ENCODE measurements at places on chromosomes 12 and 14.

- DNase-seq: no peak
Measured at GRCh38 chr12:46439793-46440511, 67.4 kb upstream of the SLC38A2 start.

DNA sequence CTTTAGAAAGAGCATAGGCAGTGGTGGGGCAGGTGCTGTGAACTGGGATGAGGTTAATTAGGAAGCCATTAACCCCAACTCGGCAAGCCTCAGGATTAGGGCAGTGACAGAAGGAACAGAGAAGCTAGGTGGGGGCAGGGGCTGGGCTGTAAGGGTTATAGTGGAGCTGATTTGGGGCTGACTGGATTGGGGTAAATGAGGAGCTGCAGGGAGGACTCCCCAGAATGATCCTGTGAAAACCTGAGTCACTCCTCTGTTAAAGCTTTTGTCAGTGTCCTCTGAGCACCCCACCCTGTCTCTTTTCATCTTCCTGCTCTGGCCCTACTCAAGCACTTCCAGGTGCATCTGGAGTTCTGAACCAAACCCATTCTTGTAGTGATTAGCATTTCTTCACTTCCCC lies 4.4 kb downstream of the KLC1 start:
- DNase-seq: no peak

- DNase-seq: no peak
Measured at GRCh38 chr14:30894923-30895515, 20.7 kb downstream of the COCH start.

DNA sequence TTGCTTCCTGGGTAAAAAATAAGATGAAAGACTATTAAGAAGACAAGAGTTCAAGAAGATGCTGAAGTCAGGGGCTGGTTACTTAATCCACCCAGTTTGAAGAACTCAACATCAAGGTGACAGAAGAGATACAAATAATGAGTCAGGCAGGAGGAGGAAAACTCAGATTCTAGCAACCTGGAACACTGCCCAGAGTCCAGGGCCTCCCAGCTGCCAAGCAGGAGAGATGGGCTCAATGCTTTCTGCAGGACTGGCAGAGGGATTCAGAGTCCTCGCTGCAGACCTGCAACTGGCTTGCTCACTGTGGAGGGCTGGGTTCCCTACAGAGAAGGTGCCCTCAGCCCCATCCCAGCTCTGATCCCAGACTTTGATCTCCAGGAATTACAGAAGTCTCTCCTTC lies 28.6 kb upstream of the CEBPE start:
- no peak for DNase-seq

- DNase-seq: no peak
Measured at GRCh38 chr14:75048101-75048500, 3.2 kb downstream of the MLH3 start.

DNA sequence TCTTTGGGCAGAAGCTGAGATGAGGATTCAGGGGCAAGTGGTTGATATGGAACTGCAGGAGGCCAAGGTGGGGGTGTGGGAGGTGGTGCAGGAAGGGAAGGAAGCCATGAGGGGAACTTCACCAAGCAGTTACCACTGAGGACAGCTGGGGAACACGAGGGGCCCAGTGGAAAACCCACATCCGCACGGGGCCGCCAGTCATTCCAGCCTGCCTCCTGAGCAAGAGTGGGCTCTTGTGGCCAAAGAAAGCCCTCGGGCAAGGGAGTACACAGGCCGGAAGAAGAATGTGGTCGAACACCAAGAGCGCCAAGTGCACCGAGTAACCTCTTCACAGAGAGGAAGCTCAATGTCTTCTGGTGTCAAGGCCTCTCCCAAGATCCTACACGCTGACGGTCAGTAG lies 252.2 kb upstream of the FOXN3 start:
- DNase-seq: no peak

GRCh38 chr12:84802161-84802560 lies 110.4 kb downstream of the SLC6A15 start:
- DNase-seq: no peak

GRCh38 chr14:34874386-34875030 lies 652 bp downstream of the BAZ1A start:
- peak; percentile 19 for DNase-seq

DNA sequence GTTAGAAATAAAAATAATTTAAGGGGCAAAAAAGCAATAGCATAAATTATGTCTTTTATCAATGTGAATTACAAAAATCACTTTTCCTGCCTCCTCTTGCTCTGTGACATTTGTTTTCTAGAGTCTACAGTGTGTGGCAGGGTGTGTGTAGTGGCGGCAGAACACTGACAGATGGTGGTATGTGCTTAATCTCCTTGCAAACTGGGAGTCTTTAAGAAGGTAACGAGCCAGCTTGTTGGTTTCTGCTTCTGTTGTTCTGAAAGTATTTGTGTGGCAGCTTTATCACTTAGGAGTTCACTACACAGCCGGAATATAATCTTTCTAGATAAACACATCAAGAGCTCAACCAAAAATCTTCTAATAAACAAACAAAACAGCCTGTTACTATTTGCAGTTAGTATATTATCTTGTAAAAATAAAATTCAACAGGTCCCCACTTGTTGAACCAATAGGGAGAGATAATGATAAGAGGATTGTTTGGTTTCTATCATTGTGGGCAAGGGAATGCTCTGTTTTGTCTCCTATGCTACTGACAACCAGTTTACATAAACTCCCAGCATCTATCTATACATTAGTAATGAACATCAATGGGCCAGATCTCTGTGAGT lies 13.0 kb downstream of the CDKL1 start:
- DNase-seq: no peak

DNA sequence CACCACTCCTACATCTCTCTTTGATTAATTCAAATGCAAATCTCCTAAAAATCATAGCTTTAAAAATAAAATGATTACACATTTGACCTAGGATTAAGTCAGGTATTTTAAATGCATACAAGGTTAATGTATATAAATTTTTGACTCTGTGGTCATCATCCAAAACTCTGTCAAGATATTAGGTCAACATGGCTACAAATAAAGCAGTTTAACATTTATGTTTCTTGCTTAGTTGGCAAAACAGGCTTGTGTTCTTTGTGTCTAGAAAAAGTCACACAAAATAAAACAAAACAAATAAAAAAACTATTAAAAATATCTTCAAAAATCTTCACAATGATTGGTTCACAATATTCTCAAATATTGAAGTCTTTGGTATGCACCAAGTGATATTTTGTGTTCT lies 473.2 kb downstream of the LRFN5 start:
- DNase-seq: no peak

DNA sequence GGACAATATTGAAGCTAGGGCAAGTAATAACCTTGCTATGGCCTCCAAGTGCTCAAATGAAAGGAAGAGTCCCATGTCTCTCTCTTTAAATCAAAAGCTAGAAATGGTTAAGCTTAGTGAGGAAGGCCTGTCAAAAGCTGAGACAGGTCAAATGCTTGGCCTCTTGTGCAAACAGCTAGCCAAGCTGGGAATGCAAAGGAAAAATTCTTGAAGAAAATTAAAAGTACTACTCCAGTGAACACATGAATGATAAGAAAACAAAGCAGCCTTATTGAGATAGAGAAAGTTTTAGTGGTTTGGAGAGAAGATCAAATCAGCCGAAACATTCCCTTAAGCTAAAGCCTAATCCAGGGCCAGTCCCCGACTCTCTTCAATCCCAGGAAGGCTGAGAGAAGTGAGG lies 84.1 kb upstream of the PLEKHA5 start:
- no peak for DNase-seq

DNA sequence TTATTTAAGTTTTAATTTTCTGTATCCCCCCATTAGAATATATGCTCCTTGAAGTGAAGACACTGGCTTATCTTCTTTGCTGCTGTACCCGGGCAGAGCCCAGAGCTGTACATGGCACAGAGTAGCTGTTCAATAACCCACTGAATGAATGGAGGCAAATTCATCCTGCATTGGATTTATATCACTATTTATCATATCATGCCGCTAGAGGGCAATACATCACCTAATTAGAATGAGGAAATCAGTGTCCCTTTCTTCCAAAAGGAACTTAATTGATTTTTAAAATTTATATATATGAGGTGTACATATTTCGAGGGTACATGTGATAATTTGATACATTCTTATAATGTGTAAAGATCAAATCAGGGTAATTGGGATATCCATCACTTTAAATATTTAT lies 89.2 kb upstream of the TMEM260 start:
- DNase-seq: no peak

DNA sequence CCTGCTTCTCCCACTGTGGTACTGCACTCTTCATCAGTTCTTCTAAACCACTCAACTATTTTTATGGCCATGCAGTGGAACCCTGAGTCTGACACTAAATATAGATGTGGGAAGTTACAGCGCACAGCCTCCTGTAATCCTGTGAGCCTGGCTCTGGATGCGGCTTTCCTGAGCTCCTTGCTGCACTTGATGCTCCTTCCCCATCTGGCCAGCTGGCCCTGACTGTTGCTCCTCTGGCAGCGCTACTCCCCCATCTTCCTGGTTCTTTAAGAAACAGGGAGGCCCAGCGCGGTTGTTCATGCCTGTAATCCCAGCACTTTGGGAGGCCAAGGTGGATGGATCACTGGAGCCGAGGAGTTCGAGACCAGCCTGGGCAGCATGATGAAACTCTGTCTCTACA lies 24.6 kb downstream of the IQSEC3 start:
- no peak for DNase-seq

DNA sequence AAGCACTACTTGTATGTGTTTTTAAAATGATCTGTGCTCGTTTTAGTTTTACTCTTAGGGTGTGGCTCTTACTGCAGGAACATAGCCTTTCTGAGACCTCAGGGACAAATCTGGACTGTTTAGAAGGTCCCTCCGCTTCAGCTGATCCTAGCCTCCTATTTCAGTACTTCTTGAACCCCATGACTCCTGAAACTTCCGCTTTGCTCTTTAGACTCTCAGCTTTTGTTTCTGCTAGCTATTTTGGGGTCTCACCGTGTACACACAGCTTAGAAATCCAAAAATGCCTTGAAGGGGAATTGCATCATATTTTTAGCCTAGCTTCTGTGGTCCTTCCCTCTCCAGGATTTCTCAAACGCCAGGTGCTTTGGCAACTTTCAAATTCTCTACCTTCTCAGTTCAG lies 8.3 kb downstream of the OR11G2 start:
- DNase-seq: no peak

DNA sequence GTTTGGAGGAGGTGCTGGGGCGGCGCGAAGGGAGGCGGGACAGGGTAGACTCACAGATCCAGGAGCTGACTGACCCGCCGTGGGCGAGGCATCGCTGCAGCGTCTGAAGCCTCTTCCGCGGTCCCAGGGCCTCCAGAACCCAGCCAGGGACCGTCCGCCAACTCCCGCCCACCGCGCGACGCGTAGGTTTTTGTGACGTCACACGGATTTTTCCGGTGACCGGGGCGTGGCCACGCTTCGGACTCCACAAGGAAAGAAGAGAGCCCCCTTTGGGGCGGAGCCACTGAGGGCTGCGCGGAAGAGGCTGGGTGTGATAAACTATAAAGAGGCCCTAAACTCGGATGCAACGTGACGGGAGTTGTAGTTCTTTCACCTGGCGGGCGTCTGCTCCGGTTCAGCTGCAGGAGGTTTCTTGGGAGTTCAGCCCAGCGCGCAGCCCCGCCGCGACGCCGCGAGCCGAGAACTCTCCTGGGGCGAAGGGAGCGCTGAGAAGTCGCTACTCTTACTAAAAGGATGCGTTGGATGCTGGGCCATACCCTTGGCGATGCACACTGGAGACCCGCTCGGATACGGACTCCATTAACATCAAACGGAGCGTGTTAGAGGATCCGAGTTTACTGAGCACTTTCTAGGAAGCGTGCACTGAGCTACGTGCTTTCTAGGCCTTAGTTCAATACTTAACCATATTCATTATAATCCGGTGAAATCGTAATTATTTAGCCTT lies at the start of gene AMN1:
Gene AMN1, minus strand, starts transcription at position 105 of the 724 bp plus-strand sequence. Its CDS starts 13 bp downstream, at position 92.
- peak; percentile 99 for DNase-seq
